ENCODE measurements at places on chromosomes 12 and 14.

DNA sequence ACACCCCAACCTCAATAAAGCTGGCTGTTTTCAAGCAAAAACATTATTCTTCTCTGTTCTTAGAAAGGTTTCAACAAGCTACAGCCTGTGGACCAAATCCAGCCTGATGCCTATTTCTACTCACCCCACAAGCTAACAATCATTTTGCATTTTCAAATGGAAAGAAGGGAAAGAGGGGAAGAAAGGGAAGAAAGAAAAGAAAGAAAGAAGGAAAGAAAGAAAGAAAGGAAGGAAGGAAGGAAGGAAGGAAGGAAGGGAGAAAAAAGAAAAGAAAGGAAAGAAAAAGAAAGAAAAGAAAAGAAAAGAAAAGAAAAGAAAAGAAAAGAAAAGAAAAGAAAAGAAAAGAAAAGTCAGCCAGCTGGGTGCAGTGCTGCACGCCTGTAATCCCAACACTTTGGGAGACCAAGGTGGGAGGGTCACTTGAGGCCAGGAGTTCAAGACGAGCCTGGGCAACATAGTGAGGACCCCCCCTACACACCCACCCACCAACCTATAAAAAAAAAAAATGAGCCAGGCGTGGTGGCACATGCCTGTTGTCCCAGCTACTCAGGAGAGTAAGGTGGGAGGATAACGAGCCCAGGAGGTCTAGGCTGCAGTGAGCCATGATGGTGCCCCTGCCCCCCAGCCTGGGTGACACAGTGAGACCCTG is 26.3 kb downstream of the SCARB1 start:
- ATAC-seq = no peak

DNA sequence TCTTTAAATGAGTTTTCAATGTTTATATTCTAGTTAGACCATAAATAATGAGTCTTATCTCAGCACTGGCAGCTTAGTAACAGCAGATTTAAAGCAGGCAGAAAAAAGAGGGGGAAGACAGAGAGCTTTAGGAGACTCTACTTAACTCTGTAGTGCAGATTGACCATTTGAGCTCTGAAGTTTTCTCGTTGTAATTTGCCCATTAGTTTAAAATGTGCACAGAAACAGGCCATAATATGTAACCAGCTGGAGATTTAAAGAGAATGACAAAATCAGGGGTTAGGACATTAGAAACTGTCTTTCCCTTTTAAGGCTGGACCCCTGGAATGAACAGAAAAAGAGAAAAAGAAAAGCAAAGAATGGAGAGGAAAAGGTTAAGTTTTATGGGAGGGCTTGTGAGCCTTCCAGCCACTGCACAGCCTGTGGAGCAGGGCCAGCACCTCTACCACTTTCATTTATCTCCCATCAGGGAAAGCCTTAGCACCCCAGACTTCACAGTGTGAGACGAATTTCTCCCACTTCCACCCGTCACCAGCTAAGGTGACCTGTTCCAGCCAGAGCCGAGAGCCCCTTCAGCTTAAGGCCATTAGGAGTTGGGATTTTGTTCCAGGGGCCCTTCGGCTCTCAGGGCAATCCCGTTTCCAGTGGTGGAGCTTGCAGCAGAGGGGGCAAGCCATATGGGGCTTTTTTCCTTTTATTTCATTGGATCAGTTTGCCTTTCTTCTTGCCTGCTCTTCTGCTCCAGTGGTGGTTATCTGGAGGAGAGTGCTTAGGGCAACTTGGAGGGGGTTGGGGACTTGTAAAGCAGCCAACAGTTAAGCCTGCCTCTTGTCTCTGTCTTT is 8.0 kb downstream of the IL22 start:
- ATAC-seq = no peak

DNA sequence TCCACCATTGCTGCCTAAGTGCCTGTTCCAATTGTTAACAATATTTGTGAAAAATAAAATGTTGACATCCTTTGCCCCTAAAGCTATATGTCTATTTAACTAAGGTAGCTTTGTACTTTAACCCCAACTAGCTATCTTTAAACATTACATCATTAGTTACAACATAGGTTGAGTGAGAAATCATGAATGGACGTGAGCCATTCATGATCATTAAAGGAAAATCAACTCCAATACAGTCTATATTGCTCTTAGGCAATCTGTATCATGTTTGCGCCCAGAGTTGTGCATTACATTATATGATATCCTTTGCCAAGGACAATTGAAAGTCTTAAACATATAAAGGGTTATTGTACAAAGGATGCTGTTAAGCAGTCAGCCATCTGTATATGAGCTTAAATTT is 269.6 kb downstream of the ALX1 start:
- ATAC-seq = no peak

DNA sequence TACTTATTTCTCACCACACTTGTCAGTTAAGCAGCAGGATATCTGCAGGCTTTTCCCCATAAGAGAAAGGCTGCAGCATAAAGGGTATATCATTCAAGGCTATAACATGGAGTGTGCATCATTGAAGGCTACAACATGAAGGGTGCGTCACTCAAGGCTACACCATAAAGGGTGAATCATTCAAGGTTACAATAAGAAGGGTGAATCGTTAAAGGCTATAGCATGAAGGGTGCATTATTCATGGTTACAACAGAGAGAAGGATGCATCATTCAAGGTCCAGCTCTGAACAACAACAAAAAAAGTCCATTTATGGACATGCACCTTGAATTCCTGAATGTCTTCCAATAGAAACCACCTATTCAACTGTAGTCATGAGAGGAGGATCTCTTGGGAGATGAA is 32.8 kb upstream of the LUM start:
- ATAC-seq = no peak

- no peak for ATAC-seq
Measured at GRCh38 chr12:49948866-49949845, 1.4 kb upstream of the AQP2 start.

DNA sequence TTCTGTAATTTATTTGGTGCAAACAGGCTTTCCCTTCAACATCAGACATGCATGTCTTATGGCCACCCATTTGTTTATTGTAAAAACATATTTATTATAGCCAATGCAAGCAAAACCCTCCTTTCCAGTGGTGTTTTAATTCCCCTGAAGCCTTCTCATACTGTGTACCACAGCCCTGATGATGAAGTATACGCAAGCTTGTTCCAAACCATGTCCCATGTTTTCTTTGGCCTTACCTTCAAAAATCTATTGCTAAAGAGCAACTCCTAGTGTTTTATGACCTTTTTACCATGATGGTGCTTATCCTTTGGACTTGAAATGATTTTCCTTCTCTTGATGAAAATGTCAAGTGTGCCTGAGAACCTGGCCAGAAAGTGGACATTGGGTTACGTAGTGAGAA is 85.9 kb upstream of the CCDC91 start:
- ATAC-seq = no peak

- ATAC-seq = no peak
Measured at GRCh38 chr12:12721176-12721751, 4.1 kb downstream of the CDKN1B start.

- no peak for ATAC-seq
Measured at GRCh38 chr14:31319701-31320100, 100.6 kb downstream of the HEATR5A start.

DNA sequence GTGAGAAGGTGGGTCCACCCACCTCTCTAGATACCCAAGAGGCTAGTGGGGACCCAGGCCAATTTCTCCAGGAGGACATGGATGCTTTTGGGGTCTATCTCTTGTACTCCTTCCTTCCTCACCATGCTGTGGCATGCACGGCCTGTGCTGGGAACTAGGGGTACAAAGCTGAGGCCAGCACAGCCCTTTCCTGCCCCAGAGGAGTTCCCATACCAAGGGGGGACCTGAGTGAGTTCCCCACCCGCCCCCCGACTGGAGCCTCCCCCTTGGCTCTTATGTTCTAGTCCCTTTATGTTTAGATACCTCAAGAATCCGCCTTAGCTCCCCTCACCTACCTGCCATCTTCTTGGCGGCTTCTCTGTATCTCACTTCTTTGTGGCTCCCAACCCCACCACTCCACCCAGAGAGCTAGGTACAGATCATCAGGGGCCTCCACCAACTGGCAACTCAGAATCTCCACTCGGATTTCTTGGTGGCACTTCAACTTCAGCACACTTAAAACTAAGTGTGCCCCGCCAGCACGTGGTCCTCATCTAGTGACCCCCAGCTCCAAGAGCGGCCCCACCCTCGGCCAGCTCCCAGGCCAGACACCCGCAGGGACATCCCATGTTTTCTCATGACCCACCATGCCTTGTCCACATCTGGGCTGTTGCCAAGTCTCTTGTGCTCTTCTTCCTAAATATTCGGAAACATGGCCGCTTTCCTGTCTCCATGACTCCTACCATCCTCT is 115.2 kb upstream of the RTL1 start:
- no peak for ATAC-seq

- no peak for ATAC-seq
Measured at GRCh38 chr14:89987161-89987475, 31.4 kb downstream of the TDP1 start.

- ATAC-seq = no peak
Measured at GRCh38 chr12:49827401-49828099, 663 bp downstream of the NCKAP5L start.

DNA sequence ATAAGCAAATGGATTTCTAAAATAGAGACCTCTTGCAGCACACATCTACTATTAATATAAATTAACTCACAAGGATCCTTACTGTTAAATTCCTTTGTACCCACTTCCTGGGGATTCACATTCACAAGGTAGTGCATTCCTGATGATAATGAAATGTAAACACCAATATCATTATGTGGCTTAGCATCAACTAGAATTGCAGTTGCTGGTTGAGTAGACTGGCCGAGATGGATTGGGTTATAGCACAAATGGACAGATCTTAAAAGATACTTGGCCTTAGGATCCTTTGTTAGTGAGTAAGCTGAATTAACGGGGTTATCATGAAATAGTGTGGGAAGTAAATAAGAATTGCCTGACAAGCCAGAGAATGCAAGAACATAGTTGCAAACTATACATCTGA is 369.1 kb downstream of the AEBP2 start:
- ATAC-seq = no peak

DNA sequence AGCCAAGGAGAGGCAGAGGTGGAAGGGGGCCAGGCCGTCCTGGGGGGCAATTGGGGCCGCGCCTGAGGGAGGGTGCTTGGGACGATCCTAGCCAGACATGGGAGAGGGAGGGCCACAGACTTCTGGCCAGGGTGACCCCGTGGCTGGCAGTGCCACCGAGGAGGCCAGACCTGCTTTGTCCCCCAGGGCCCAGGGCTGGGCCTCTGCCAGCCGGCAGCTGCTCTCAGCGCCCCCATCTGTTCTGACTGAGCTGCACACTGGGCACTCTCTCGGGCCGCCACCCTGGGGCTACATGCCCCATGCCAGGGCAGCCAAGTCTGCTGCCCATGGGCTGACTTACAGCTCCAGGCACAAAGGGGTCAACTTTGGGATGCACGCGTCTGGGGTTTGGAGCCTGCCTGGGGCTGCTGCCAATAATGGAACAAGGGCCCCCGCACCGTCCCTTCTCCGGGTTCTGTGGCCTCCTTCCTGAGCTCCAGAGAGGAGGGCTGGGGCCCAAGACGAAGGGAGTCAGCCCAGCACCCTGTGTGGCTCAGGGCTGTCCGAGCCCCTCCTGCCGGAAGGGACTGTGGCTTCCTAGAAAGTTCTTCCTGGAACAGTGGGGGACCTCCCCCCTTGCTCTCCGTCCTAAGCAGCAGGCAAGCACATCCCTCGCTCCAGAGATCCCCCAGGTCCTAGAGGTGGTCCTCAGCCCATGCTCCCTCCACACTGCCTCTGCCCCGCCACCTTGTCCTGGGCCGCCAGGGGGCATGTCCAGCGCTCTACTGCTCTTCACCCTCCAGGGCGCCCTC is 1.1 kb downstream of the ADSS1 start:
- ATAC-seq = no peak

GRCh38 chr14:23146351-23146910 is 27.4 kb upstream of the CEBPE start:
- no peak for ATAC-seq

DNA sequence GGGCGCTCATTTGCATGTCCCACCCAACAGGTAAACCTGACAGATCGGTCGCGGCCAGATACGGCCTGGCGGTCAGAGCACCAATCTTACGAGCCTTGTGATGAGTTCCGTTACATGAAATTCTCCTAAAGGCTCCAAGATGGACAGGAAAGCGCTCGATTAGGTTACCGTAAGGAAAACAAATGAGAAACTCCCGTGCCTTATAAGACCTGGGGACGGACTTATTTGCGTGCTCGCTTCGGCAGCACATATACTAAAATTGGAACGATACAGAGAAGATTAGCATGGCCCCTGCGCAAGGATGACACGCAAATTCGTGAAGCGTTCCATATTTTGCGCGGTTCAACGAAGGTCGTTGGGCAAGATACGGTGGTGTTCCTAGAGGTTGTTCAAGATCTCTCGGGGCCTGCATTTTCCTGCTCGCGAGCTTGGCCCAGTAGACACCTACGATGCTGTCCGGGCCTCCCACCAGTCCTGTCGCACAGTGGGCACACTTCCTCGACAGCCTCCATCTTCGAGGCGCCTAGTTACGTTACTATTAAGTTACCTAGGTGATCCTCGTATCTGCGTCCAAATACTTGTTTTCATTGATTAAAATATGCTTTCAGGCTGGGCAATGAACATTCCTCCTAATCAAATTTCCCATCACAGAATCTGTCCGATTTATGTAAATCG is at the start of gene RNU6-7:
TSS of gene RNU6-7 (plus strand) at position 230 of the 675 bp plus-strand sequence.
- ATAC-seq = no peak

DNA sequence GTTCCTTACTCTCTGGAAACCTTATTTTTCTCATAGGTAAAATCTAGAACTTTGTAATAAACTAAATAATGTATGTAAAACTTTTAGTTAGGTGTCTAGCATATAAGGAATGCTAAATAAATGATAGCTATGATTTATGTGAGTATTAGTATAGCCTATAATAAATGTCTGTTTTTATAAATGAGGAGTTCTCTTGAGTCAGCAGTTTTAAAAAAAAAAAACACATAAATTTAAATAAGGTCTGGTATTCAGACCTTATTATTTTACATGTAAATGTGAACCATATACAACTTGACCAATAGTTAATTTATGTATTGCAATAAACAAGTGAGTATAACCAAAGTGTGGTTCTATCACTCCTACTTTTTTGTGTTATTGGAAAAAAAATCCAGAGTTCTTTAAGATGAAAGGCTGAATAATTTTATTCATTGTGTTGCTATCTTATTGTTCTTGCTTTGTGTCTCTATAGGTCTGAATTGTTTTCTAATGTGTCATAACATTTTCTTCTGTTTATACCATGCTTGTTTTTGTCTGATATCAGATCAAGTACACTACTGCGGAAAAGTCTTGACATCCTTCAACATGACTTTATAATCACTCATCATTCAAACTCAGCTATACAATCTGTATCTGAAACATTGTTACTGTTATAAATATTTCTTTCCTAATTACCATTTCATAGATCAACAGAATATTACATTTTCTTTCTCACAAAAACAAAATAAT is 115.7 kb downstream of the RASSF9 start:
- ATAC-seq = no peak

GRCh38 chr14:24417832-24418491 is 11.5 kb downstream of the CBLN3 start:
- no peak for ATAC-seq

All from activated CD4-positive, CD25-positive, alpha-beta regulatory T cell treated with anti-CD3 and anti-CD28 coated beads, Interleukin-2, amount 50 U/mL, for 24 hours (primary cell).